ENCODE measurements at places on chromosomes 13 and 19.
A peak's percentile ranks its signal among the peaks of the same experiment; 100 is the strongest.

GRCh38 chr13:78015782-78016181 lies 97.2 kb upstream of the EDNRB start:
- DNase-seq, result no peak

DNA sequence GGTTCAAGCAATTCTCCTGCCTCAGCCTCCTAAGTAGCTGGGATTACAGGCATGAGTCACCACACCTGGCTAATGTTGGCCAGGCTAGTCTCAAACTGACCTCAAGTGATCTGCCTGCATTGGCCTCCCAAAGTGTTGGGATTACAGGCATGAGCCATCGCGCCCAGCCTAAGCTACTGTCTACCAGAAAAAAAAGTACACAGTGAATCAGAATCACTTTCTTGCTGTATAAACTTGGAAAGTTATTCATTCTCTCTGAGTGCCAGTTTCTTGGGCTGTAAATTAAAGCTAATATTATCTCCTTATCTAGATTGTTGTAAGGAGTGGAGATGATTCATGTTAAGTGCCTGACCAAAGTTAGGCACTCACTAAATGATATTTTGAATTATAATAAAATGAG lies 242.8 kb downstream of the ENOX1 start:
- no peak for DNase-seq

DNA sequence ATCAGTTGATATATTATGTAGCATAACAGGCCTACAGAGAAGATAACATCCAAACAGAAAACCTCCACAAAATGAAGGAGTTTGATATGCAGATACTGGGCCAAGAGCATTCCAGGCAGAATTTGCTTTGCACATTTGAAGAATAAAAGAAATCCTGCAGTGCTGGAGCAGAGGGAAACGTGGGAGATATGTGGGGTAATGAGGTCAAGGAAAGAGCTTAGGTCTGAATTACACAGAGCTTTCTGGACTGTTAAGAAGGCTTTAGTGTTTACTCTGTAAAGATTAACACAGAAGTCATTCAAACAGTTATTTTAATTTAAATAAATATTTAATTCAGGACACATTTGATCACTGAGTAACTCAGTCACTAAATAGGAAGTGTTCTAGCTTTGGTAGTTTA lies 692.7 kb downstream of the PCDH9 start:
- DNase-seq, result no peak

- peak; percentile 82 for DNase-seq
These were observed 708 bp upstream of the ERCC1 start for GRCh38 chr19:45424191-45425058.

- no peak for DNase-seq
These were observed 606.5 kb downstream of the UQCRFS1 start for GRCh38 chr19:28606269-28607032.

- no peak for DNase-seq
These were observed 91.1 kb downstream of the RNASEH2B start for GRCh38 chr13:51000571-51001260.

DNA sequence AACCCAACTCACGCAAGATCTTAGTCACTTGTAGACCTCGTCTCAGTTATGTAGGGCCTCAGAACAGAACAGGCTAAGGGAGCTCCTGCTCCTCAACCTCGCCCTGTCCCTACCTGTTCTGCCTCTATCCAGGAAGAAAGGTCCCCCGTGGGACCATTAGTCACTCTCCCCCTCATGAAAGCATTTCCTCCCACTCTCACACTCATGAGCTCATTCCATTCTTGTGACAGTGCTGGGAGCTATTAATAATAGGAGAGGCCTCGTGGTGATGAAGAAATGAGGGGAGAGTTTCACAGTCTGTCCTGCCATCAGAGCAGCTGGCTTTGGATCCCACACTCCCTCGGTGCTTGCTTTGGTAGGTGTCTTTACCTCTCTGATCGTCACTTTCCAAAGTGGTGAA lies 10.2 kb downstream of the PPP2R1A start:
- DNase-seq, result no peak

DNA sequence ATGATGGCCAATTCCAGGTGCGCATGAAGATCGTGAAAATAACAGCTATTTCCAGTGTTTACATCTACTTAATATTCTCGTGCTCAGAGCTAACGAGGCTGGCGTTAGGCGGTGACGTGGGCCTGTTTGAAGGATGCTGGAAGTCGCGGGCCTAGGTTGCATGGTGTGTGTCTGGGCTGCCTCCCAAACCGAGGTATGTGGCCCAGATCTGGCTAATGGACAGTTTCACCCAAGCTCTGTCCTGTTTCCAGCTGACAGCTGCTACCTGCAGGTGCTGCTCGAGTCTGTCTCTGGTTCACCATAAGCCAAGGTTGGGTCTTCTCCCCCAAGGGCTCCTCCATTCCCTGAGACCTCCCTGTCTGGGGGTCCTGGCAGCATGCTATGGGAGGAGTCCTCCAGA lies 40.5 kb upstream of the KCTD15 start:
- DNase-seq, result no peak

DNA sequence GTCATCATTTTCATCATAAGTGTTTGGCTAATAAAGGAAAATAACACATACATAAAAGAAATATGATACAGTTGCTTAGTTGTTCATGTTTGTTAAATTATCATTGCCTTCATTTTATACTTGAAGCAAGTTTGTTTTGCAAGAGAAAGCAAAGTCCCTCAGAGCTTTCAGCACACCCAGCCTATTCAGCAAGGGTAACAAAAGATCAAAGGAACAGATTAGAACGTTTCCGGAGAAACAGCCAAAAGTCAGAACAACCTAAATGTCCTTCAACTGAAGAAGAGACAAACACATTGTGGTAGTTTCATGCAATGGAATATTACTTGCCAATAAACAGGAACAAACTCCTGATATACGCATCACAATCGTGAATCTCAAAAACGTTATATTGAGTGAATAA lies 380.7 kb downstream of the MZT1 start:
- DNase-seq, result no peak

DNA sequence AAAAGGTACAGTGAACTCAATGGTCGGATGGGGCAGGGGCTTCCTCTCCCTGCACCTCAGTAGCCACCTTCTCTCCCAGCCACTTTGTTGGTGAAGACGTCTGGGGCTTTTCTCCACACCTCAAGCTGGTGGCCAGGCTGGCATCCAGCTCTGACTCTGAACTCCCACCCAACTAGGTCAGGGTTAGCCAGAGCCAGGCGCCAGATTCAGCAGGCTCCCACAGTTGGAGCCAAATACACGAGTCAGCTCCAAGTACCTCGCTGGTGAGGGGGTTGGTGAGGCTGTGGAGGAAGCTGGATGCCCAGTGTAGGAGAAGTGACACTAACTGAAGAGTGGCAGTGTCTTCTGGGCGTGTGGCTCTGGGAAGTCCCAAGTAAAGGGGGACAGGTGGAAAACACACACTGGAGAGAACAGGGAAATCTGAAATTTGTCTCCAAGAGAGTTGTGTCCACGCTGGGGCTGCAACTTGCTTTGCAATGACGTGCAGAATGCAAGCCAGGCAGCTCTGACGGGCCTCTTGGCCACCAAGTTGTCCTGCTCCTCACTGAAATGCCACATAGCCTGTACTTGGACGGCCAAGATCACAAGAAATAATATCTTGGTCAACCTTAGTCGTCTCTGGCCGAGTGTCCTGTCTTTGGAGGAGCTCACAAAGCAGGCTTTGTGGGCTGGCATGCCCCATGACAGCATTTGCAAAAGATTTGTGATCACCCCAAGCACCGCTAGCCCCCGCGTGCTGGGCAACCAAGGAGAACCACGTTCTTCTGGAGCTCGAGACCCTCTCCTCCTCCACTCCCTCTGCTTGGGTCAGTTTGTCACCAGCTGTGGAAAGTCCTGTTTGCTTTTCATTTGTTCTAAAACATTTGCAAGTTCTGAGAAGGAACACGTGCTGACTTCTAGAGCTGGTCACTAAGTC lies 18.1 kb downstream of the SLC7A1 start:
- no peak for DNase-seq

- no peak for DNase-seq
These were observed 2.8 kb downstream of the HIPK4 start for GRCh38 chr19:40387155-40387554.

DNA sequence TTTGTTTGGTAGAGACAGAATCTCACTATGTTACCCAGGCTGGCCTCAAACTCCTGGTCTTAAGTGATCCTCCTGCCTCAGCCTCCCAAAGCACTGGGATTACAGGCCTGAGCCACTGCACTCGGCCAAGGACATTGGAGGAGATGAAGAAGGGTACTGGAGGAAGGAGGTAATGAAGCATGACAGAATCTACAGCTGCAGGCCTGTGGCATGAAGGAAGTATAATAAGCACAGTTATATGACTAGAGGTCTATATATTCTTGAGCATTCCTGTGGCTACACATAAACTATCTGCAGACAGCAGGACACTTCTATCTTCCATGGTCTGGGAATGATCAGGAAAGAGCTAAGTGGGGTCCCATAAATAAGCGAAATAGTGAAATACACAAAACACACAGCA lies 18.2 kb downstream of the ZNF565 start:
- no peak for DNase-seq

GRCh38 chr13:36981156-36981743 lies 17.9 kb downstream of the ALG5 start:
- DNase-seq, result peak; percentile 56

DNA sequence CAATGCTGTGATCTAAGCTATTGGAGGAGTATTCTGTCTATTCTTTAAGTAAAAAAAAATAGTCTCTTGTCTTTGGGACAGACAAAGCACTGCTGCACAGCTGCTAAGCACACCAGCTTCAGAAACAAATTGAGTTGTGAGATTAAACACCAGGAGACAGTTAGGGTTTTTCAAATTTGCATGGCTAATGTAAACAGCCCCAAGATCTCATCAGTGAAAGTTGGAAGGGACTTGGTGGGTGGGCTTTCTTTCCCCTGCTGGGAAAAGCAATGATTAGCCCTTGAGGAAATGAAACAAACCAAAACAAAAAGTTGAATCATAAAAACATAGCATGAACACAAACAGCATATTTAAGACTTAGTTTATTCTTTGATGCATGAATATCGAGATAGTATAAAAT lies 143.6 kb upstream of the SLITRK1 start:
- DNase-seq, result peak; percentile 10

DNA sequence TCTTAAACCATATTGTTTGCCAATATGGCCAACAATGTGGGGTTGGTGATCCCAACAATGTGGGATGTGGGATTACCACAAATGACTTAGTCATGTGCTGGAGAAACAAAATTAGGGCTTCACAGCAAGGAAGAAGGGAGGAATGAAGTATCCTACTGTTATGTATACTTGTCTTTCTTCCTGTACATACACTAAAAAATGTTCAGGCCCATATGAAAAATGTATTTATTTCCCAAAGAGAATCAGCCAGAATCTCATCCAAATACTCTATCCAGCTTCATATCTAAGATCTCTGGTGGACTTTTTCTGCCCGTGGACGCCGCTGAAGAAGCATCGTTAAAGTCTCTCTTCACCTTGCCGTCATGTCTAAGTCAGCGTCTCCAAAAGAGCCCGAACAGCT lies at the start of gene HNRNPA1L2:
Gene HNRNPA1L2 (plus strand): TSS at position 301 of the 400 bp plus-strand sequence. CDS start 62 bp downstream, at position 363.
- DNase-seq, result no peak

DNA sequence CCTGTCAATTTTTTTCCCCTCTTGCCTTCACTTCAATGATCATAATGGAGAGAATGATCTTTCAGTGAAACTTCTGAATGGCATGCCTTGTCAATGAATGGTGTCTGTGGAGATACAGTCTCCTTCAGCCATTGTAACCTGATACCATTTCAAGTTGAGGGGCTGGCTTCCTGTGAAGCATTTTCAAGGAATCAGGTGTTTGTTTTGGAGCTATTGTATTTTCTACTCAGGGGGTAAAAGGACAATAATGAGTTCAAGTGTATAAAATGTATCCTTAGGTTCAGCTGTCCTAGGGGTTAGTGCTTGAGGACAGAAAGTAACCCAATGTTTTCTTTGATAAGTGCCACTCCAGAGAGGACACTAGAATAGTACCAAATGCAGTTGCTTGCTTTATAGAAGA lies 23.8 kb upstream of the CBY2 start:
- peak; percentile 75 for DNase-seq

DNA sequence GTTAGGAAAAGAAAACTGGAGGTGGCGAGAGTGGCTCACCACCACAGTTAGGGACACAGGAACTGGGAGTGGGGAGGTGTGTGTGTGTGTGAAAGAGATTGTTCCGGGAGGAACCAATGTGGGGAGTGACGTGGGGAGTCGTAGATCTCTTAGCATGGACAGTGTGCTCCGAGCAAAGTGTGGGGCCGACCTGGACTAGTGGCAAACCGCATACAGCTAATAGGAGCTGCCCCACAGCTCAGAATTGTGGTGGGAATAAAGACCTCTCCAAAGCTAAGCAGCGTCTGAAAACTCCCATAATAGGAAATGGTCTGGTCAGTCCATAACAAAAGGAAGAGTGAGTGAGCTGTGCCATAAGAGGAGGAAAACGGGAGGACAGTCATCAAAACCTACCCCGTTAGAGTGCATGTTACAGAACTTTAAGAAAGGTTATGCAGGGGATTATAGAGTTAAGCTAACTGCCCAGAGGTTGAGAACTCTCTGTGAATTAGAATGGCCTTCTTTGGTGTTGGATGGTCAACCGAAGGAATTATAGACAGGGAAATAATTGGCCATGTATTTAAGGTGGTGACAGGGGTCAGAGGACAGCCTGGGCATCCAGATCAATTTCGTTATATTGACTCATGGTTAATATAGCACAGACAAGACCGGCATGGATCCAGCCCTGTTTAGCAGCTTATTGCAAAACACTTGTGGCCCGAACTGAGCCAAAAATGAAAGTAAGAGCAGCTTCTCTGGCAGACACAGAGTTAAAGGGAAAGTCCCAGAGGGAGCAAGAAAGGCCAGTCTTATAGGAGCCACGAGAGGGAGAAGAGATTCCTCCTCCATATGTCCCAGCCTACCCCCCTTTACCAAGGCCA lies 8.9 kb upstream of the SLC15A1 start:
- no peak for DNase-seq

- peak; percentile 52 for DNase-seq
These were observed 226.5 kb downstream of the MYO16 start for GRCh38 chr13:108855737-108856387.

DNA sequence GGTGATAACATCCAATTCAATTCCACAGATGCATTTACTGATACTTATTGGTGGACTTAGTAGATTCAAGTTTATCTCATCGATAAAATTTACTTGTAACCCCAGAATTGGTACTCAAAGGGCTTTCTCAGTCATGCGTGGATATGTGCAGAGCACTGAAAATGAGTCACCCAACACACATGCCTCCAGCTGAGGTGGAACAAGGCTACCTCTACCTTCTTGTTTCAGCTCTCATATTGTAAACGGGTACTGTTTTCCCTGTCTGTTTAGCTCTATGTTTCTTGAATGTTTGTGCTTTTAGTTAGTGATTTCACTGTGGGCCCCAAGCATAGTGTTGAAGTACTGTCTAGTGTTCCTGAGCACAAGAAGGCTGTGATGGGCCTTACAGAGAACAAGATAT lies 1.5 kb downstream of the LRRC63 start:
- no peak for DNase-seq

DNA sequence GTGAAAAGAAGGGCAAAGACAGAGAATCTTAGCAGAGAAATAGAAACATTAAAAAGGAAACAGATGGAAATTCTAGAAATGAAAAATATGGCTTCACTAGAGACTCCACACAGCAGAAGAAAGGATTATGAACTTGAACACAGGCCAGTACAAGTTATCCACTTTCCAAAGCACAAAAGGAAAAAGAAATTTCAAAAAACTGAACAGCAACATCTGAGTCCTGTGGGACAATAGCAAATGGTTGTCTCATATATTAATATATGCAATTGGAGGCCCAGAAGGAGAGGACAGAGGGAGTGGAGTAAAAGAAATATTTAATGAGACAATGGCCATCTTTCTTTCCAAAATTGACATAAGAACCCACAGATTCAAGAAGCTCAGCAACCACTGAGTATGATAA lies 141.7 kb upstream of the GJB6 start:
- DNase-seq, result no peak

Data from GM23338 (cell line).